ENCODE measurements at places on chromosomes 12 and 14.
A peak's percentile ranks its signal among the peaks of the same experiment; 100 is the strongest.

DNA sequence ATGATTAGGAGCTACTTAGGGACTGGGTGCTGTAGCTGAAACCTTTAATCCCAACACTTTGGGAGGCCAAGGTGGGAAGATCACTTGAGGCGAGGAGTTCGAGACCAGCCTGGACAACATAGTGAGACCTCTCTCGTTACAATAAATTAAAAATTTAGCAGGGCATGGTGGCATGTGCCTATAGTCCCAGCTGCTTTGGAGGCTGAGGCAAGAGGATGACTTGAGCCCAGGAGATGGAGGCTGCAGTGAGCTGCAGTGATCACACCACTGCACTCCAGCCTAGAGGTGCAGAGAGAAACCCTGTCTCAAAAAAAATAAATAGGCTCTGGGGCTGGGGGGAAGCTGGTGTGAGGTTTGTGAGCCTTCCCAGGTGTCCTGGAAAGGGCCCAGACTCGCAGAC, 97.2 kb downstream of the FBXL14 start:
- H3K4me3 ChIP-seq = no peak overlapping the region
- no peak overlapping the region for H3K27ac ChIP-seq
- no peaks in the 10 kb centered on the region for H3K27me3 ChIP-seq
- H3K4me1 ChIP-seq = no peaks in the 10 kb centered on the region

DNA sequence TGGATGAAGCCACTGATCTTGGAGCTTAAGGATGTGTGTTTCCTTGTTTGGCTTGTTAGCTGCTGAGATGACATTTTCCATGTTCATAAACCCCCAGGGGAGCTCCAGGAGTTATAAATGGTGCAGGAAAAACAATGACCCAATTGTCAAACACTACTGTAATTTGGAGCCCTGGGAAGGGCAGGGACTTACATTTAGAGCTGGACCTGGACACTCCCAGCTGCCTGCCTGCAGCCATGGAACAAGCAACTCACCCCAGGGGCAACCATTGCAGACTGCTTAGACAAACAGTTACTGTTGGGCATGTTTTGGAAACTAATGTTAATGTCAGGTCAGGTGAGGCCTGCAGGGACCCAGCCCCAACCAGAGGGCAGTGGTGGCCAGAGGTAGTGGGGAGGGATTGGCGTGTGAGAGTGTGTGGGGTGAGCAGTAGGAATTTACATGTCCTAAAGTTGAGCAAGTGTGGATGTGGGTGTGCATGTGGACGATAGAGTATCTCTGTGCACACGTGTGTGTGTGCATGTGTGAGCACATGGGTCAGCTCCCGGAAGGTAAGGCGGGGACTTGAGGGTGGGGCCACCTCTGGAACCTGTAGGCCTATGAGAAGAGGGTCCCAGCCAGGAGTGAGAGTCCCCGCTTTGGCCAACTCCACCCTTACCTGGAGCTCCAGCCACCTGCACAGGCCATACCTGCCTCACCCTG, 86.4 kb upstream of the NOS1 start:
- H3K27ac ChIP-seq = no peak overlapping the region
- no peaks in the 10 kb centered on the region for H3K36me3 ChIP-seq
- H3K4me1 ChIP-seq = no peaks in the 10 kb centered on the region
- no peak for DNase-seq
- no peak overlapping the region for H3K4me3 ChIP-seq

GRCh38 chr12:112599871-112600270, 181.1 kb downstream of the PTPN11 start:
- DNase-seq = no peak
- no peaks in the 10 kb centered on the region for H3K4me1 ChIP-seq
- H3K27ac ChIP-seq = no peak overlapping the region
- H3K36me3 ChIP-seq = no peaks in the 10 kb centered on the region
- no peak overlapping the region for H3K4me3 ChIP-seq
- no peaks in the 10 kb centered on the region for H3K27me3 ChIP-seq

GRCh38 chr14:101475456-101476257, 85.6 kb upstream of the DIO3 start:
- no peak overlapping the region for H3K27ac ChIP-seq
- no peaks in the 10 kb centered on the region for H3K36me3 ChIP-seq

- DNase-seq = no peak
- no peaks in the 10 kb centered on the region for H3K36me3 ChIP-seq
- no peak overlapping the region for H3K4me3 ChIP-seq
- H3K27me3 ChIP-seq = no peaks in the 10 kb centered on the region
Observed at GRCh38 chr14:63343878-63344277, 25.1 kb upstream of the GPHB5 start.

- H3K36me3 ChIP-seq = no peaks in the 10 kb centered on the region
- DNase-seq = no peak
- no peak overlapping the region for H3K4me3 ChIP-seq
- H3K27me3 ChIP-seq = no peaks in the 10 kb centered on the region
- H3K4me1 ChIP-seq = no peaks in the 10 kb centered on the region
Observed at GRCh38 chr14:91570021-91570420, 59.9 kb upstream of the PPP4R3A start.

- H3K27ac ChIP-seq = no peak overlapping the region
- no peaks in the 10 kb centered on the region for H3K27me3 ChIP-seq
- no peak for DNase-seq
- peaks cover 11% of the 10 kb centered on the region for H3K4me1 ChIP-seq
Observed at GRCh38 chr12:113194971-113195391, 9.5 kb downstream of the RITA1 start.

DNA sequence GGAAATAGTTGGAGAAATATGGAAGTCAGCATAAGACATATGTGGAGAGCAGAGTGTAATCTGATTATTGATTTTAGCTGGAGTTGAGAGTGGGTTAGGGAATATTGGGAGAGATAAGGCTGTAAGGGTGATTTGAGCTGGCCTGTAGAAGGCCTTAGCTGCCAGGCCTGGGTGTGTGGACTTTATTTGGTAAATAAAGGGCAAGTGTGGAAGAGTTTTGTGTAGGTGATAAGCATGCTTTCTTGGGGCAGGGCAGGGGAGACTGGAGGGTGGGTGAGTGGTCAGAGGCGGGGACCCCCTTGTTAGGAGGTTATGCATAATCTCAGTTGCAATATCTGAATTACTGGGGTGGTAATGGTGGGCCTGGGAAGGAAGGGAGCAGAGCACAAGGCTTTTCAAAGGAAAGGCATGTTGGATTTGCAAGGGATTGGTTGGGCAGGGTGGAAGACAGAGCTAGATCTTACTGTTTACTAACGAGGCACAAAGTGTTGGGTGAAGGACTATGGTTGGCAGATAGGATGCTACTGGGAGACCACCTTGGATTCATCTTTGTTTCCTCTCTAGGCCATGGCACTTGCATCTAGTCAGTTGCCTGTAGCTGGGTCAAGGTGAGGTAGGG, 5.5 kb downstream of the KHNYN start:
- DNase-seq = no peak
- H3K27me3 ChIP-seq = no peaks in the 10 kb centered on the region
- H3K36me3 ChIP-seq = peaks cover 7% of the 10 kb centered on the region
- no peak overlapping the region for H3K4me3 ChIP-seq

- H3K27me3 ChIP-seq = no peaks in the 10 kb centered on the region
- H3K4me1 ChIP-seq = no peaks in the 10 kb centered on the region
- H3K36me3 ChIP-seq = no peaks in the 10 kb centered on the region
- H3K27ac ChIP-seq = no peak overlapping the region
Observed at GRCh38 chr14:58353516-58354299, 42.0 kb upstream of the TOMM20L start.

DNA sequence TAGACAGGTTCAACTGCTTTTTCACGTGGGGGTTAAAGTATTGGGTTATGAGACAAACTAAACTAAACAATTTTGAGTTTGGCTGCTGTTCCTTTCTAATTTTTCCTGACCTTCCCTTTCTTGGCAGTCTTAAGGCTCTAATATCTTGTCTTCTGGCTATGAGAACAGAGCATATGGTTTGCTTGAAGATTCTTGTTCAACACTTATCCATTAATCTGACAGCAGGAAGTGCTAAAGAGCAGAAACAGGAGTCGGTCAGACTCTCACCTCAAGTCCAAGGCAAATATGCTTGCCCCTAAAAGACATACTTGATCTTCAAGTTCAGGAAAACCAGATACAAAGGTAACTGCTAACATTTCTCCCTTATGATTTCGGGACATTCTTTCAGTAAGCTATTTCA, 52.6 kb upstream of the KCNJ8 start:
- H3K27me3 ChIP-seq = no peaks in the 10 kb centered on the region
- H3K4me1 ChIP-seq = peaks cover 42% of the 10 kb centered on the region
- no peak overlapping the region for H3K27ac ChIP-seq
- no peaks in the 10 kb centered on the region for H3K36me3 ChIP-seq
- no peak for DNase-seq

- no peak overlapping the region for H3K27ac ChIP-seq
- no peaks in the 10 kb centered on the region for H3K36me3 ChIP-seq
- no peaks in the 10 kb centered on the region for H3K4me1 ChIP-seq
Observed at GRCh38 chr12:68557011-68557730, 53.5 kb upstream of the RAP1B start.

GRCh38 chr14:87205811-87206210, 787.2 kb downstream of the GALC start:
- no peak overlapping the region for H3K4me3 ChIP-seq
- DNase-seq = no peak
- H3K27ac ChIP-seq = no peak overlapping the region
- 0 out of 2 replicates have a peak, but pooled peaks cover 6% of the 10 kb centered on the region for H3K4me1 ChIP-seq

- no peaks in the 10 kb centered on the region for H3K36me3 ChIP-seq
- peaks cover 36% of the 10 kb centered on the region for H3K4me1 ChIP-seq
- no peak overlapping the region for H3K4me3 ChIP-seq
- peak overlapping the region; percentile 18 for H3K27ac ChIP-seq
Observed at GRCh38 chr14:61549425-61549824, 145.9 kb upstream of the HIF1A start.

- H3K4me3 ChIP-seq = no peak overlapping the region
- H3K27me3 ChIP-seq = no peaks in the 10 kb centered on the region
- 0 out of 2 replicates have a peak, but pooled peaks cover 5% of the 10 kb centered on the region for H3K4me1 ChIP-seq
- no peak for DNase-seq
- no peak overlapping the region for H3K27ac ChIP-seq
- H3K36me3 ChIP-seq = no peaks in the 10 kb centered on the region
Observed at GRCh38 chr12:46149079-46149464, 119.8 kb downstream of the SLC38A1 start.

- DNase-seq = no peak
- no peak overlapping the region for H3K27ac ChIP-seq
- no peaks in the 10 kb centered on the region for H3K27me3 ChIP-seq
- no peak overlapping the region for H3K4me3 ChIP-seq
- no peaks in the 10 kb centered on the region for H3K36me3 ChIP-seq
- H3K4me1 ChIP-seq = no peaks in the 10 kb centered on the region
Observed at GRCh38 chr14:20866963-20867362, 24.2 kb upstream of the RNASE3 start.

- no peak overlapping the region for H3K4me3 ChIP-seq
- DNase-seq = peak; percentile 0
- no peaks in the 10 kb centered on the region for H3K4me1 ChIP-seq
- no peaks in the 10 kb centered on the region for H3K27me3 ChIP-seq
- H3K27ac ChIP-seq = no peak overlapping the region
Observed at GRCh38 chr14:104887623-104888488, 22.8 kb downstream of the CEP170B start.

- peaks cover 37% of the 10 kb centered on the region for H3K4me1 ChIP-seq
- H3K27ac ChIP-seq = peak overlapping the region; percentile 81
- no peaks in the 10 kb centered on the region for H3K36me3 ChIP-seq
- H3K4me3 ChIP-seq = peak overlapping the region; percentile 80
Observed at GRCh38 chr12:570435-570920, 92.8 kb downstream of the NINJ2 start.

DNA sequence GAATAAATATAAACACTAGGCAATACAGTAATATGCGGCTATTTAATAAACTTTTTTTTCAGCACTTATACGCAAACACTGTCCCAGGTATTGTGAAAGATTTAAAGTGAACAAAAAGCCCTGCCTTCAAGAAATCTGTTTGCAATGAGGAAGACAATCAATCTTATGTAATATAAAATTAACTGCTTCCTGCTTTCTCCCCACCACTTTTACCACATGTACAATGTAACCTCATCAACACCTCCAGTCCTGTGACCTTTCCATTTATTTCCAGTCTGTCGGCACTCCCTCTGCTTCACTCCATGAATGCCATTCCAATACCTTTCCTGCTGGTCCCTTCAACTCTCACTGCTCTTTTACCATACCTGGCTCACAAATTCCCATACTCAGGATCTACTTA, 10.5 kb downstream of the SNX6 start:
- H3K4me3 ChIP-seq = no peak overlapping the region
- no peaks in the 10 kb centered on the region for H3K27me3 ChIP-seq
- DNase-seq = no peak
- no peaks in the 10 kb centered on the region for H3K4me1 ChIP-seq

DNA sequence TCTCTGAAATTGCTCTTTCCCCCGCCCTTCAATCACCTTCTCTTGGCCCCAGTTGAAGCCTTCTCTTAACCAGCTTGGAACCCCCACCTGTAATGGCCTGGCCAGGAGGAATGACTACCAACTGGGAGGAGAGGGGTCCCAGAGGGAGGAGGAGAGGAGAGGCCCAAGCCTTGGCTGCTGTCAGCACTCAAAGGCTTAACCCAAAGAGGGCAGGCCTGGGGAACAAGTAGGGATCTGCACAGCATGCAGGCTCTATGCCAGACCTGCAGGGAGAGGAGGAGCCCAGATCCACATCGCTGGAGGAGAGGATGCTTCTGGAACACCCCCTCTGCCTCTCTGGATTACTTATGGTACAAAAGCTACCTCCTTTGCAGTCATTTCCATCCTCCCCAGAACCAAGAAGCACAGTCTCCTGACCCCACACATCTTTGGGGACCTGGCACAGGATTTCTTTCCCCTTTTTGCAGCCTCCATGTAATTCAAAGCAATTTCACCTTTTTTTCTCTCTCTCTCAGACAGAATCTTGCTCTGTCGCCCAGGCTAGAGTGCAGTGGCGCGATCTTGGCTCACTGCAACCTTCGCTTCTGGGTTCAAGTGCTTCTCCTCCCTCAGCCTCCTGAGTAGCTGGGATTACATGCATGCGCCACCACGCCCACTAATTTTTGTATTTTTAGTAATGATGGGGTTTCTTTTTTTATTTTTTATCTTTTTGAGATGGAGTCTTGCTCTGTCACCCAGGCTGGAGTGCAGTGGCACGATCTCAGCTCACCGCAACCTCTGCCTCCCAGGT, 6.2 kb downstream of the RARG start:
- H3K27me3 ChIP-seq = no peaks in the 10 kb centered on the region
- H3K27ac ChIP-seq = no peak overlapping the region
- DNase-seq = peak; percentile 26
- no peak overlapping the region for H3K4me3 ChIP-seq
- no peaks in the 10 kb centered on the region for H3K36me3 ChIP-seq
- peaks cover 24% of the 10 kb centered on the region for H3K4me1 ChIP-seq

- H3K36me3 ChIP-seq = peaks cover 3% of the 10 kb centered on the region
- H3K27ac ChIP-seq = peak overlapping the region; percentile 100
- DNase-seq = peak; percentile 53
- H3K27me3 ChIP-seq = no peaks in the 10 kb centered on the region
- H3K4me1 ChIP-seq = peaks cover 11% of the 10 kb centered on the region
Observed at GRCh38 chr12:132827763-132828703, 636 bp downstream of the GOLGA3 start.

GRCh38 chr14:99424306-99424877, 56.3 kb downstream of the SETD3 start:
- H3K27ac ChIP-seq = peak overlapping the region; percentile 78
- no peak for DNase-seq
- H3K4me3 ChIP-seq = no peak overlapping the region
- peaks cover 27% of the 10 kb centered on the region for H3K4me1 ChIP-seq
- no peaks in the 10 kb centered on the region for H3K27me3 ChIP-seq

- no peak overlapping the region for H3K4me3 ChIP-seq
- no peaks in the 10 kb centered on the region for H3K36me3 ChIP-seq
- no peak overlapping the region for H3K27ac ChIP-seq
- DNase-seq = no peak
- no peaks in the 10 kb centered on the region for H3K27me3 ChIP-seq
Observed at GRCh38 chr14:75673345-75674035, 12.4 kb downstream of the TTLL5 start.

- no peaks in the 10 kb centered on the region for H3K36me3 ChIP-seq
- H3K27me3 ChIP-seq = no peaks in the 10 kb centered on the region
- no peaks in the 10 kb centered on the region for H3K4me1 ChIP-seq
- no peak for DNase-seq
Observed at GRCh38 chr12:38386205-38386985, 69.8 kb downstream of the ALG10B start.

Measured in Caco-2 (cell line).